CD8-positive, alpha-beta memory T cell (primary cell): ENCODE measurements at places on chromosomes 1 and 21. TPM values are rescaled to one million over a fixed set of nuclear protein-coding genes. Genes with fewer than 3 reads are reported as not detected.

DNA sequence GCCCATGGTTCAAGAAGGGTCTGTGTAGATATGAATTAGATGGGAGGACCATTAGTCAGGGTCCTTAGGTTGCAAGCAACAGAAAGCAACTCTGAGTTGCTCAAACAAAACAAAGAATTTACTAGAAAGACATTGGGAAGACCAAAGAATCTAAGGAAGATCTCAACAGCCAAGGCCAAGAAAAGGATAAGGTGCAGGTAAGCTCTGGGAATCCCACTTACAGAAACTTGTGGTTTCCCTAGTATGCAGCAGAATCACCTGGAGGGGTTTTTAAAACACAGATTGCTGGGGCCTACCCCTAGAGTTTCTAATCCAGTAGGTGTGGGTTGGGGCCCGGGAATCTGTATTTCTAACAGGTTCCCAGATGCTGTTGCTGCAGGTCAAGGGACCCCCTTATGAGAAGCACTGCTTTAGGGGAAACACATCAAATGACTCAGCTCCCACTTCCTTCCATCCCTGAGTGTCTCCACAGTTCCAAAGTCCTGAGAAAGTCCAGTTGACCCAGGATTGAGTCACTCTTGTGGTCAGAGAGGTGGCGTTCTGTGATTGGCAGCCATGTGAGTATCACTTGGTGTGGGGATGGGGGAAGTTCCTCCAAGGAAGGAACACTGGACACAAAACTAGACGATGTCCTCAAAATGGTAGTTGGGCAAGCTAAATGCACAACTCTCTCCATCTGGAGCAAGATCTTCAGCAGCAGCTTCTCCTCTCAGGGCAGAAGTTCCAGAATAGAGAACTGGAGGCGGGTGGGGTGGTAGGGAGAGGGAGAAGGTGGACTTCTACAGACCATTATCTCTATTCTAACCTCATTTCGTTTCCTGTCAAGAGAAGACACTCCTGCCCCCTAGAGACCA, 24.2 kb upstream of the EYA3 start:
- H3K27me3 ChIP-seq: no peaks in the 10 kb centered on the region
- no peak overlapping the region for H3K27ac ChIP-seq
- peaks cover 10% of the 10 kb centered on the region for H3K4me1 ChIP-seq
- no peak overlapping the region for H3K4me3 ChIP-seq
- no peaks in the 10 kb centered on the region for H3K36me3 ChIP-seq

DNA sequence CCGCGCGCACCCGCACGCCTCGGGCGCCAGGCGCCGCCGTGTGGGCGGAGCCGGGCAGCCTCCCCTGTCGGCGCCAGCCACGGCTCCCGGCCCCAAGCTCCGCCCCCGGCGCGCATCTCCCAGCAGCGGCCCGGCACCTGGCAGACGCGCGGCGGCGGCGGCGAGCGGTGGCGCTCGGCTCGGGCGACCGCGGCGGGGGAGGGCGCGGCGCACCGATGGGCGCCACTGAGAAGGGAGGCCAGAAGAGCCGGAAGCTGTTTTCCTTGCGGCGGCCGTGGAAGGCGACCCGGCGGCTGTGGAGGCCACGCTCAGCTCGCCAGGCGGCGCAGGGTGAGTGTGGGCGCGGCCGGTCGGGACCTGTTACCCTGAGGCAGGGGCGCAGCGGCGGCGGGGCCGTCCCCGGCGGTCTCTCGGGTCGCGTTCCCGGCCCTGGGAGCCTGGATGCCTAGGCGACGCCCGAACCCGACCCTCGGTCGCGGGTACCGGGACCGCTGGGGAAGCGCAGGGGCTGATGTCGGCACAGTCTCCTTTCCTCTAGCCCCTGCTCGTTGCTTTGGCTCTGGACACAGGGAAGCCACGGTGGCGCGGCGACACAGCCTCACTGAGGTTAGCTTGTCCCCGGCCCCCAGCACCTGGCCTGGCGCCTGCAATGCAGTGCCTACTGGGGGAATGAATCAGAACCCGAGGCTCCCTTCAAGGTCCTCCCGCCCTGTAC, 54.9 kb upstream of the DNAJC6 start:
- H3K36me3 ChIP-seq: no peaks in the 10 kb centered on the region
- peaks cover 12% of the 10 kb centered on the region for H3K4me1 ChIP-seq
- peak; percentile 78 for DNase-seq
- H3K4me3 ChIP-seq: peak overlapping the region; percentile 65
- H3K27me3 ChIP-seq: no peaks in the 10 kb centered on the region

GRCh38 chr1:31586376-31587327, 10.3 kb downstream of the TINAGL1 start:
- no peaks in the 10 kb centered on the region for H3K4me1 ChIP-seq
- no peaks in the 10 kb centered on the region for H3K36me3 ChIP-seq
- no peak overlapping the region for H3K4me3 ChIP-seq
- no peaks in the 10 kb centered on the region for H3K27me3 ChIP-seq
- H3K27ac ChIP-seq: no peak overlapping the region

GRCh38 chr21:45318556-45319404, 31.1 kb upstream of the POFUT2 start:
- no peak overlapping the region for H3K4me3 ChIP-seq
- no peaks in the 10 kb centered on the region for H3K36me3 ChIP-seq
- DNase-seq: no peak
- H3K27me3 ChIP-seq: no peaks in the 10 kb centered on the region
- no peak overlapping the region for H3K27ac ChIP-seq
- peaks cover 14% of the 10 kb centered on the region for H3K4me1 ChIP-seq

BMP8A gene
- total RNA-seq: not detected

CA6 gene
- total RNA-seq: 1.2 TPM

TCP10L gene
- total RNA-seq: not detected
